ENCODE measurements at places on chromosomes 7 and 10.

- no peak for DNase-seq
Observed at GRCh38 chr10:131089150-131089549, 222.4 kb downstream of the TCERG1L start.

DNA sequence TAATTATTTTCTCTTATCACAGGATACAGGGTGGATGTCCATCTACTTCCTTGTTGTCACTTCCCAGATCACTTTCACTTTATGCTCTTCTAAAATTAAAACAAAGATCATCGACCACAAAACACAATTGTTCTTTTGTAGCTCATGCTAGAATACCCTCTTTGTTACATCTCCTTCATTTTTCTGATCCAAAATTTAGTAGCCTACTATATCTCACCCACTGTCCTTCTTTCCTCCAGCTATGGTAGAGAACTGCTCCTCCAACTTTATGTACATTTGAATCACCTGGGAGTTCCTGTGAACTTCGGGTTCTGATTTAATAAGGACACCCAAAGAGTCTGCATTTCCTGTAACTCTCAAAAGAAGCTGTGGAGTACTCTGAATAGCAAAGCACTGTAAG lies 1.2 kb upstream of the AHR start:
- DNase-seq: no peak

DNA sequence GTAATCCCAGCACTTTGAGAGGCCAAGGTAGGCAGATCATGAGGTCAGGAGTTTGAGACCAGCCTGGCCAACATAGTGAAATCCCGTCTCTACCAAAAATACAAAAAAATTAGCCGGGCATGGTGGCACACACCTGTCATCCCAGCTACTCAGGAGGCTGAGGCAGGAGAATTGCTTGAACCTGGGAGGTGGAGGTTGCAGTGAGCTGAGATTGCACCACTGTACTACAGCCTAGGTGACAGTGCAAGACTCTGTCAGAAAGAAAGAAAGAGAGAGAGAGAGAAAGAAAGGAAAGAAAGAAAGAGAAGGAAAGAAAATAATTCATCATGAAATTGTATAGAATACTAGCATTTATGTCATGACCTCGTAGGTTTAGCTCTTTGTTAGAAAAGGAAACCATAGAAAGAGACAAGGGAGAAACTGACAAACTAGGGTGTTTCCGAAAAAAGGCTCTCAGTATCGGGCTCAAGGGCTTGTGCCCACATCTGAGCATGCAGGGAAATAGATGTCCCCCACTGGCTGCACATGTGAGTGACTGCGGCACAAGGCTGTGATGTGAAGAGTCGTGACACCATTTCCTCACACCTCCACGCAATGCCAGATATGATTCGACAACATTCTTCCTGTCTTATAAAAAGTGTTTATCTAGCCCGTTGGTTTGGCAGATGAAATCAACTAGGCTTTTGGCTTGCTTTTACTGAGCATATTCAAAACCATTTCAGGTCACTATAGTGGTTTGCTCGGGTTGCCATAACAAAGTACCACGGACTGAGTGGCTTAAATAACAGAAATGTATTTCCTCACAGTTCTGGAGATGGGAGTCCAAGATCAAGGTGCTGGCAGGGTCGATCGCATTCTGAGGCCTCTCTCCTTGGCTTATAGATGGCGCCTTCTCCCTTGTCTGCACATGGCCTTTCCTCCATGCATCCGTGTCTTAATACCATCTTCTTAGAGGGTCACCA lies 2.0 kb downstream of the SRGN start:
- DNase-seq: peak; percentile 69

DNA sequence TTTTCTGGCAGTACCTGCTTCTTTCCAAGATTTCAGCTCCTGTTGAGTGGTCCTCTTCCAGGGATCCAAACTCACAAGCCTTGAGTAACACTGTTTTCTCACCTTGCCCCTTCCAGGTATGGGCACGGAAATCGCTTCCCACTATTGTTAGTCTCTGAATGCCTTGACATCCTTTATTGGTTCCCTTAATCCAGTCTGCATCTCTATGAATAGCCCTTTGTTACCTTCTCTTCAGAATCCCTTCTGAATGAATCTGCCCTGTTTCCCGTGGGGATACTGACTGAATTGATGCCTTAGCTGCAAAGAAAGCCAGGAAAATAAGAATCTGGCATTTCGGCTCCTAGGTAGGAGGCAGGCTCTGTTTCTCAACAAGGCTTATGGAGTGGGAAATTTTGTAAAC lies 467.7 kb downstream of the PLXNA4 start:
- DNase-seq: no peak
